ENCODE measurements at places on chromosomes 1 and 21.
A peak's percentile ranks its signal among the peaks of the same experiment; 100 is the strongest.

- DNase-seq, result no peak
These were observed 120.1 kb downstream of the PRDM2 start for GRCh38 chr1:13820055-13820454.

DNA sequence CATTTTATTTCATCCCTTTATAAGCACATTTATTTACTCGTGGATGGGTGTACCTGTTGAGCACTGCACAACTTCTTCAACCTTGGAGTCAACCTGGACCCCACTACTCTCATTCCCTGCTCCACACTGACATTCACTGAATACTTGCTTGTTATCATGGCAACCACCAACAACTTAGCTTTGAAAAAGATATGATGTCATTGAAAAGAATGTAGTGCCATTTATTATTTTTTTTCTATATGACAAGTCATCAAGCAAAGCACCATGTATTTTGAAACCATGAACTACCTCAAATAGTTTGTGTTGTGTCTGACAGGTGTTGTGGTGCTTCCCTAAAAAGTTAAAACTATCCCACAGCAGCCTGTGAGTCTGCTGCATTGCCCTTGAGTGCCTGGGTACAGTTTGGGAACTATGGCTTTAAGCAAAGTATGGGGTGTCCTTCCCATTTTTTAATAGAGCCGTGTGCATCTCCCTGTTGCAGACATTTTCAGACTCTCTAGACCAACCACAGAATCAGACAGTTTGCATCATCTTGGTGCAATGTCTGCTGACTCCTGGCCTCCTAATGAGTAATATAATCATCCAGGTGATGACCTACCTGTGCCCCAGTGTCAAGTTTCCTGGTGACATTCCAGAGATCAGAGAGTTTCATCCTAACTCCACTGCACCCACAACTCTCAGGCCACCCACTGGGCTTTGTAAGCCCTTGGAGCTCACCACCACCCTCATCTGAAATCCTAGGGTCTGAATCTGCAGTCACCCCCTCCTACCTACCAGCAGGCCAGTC lies 339.7 kb upstream of the PROX1 start:
- DNase-seq, result no peak

- no peak for DNase-seq
These were observed 20.7 kb downstream of the FOXO6 start for GRCh38 chr1:41381692-41382479.

GRCh38 chr21:18614303-18614702 lies 210.7 kb upstream of the TMPRSS15 start:
- DNase-seq, result no peak

DNA sequence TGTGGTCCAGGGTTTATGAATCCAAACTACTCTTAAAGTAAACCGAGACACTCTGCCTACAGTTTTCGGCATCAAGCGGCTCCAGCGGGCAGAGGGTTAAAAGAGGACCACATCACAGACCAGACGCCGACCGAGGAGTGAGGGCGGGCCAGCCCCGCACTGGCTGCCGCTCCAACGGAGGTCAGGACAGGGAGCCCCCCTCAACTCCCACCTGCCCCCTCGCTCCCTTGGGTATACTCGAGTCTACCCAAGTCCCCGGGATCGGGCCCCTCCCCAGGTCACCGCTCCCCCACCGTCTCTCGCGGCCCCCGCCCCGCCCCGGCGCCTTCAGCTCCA lies 312 bp downstream of the ARNT start:
- DNase-seq, result no peak

- DNase-seq, result no peak
These were observed 150.0 kb downstream of the CASZ1 start for GRCh38 chr1:10646347-10646861.

GRCh38 chr1:25619101-25619890 lies 2.7 kb downstream of the MAN1C1 start:
- DNase-seq, result peak; percentile 45

DNA sequence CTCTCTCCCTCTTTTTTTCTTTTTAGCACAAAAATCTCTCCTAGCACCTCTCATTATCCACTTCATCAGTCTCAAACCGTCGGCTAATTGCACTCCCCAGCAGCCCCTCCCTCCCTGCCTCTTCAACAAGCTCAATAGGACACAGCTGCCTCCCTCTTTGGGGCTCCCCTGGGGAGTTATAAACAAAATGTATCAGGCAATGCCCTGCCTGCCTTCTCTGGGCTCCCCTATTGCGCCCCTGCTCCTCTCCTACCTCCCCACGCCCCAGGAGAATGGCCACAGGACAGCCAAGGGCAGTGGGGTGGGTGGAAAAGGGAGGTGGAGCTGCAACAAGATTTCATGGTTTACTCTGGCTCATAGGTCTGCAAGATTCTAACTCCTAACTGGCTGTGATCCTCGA lies 147.1 kb upstream of the GRIK3 start:
- no peak for DNase-seq

DNA sequence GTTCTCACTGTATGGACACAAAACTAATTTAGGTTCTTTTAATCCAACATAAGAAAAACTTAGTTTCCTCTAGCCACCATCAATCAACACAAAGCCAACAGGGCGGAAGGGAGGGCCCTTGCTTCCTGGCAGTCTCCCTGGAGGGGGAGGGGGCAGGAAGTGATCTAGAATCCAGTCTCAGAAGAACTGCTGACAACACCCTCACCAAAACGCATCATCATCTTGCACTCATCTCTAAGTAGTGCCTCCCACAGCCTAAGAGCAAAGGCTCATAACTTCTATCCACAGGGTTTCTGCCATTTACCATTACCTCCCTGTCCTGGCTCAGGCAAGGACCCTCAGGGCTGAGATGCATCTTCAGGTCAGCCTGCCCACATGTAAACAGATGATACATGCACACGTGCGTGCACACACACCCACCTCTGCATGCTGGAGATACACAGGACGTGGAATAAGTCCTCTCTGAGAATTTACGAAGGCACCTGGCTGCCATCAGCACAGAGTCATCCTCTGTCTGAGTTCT lies 20.5 kb downstream of the HIVEP3 start:
- peak; percentile 43 for DNase-seq

DNA sequence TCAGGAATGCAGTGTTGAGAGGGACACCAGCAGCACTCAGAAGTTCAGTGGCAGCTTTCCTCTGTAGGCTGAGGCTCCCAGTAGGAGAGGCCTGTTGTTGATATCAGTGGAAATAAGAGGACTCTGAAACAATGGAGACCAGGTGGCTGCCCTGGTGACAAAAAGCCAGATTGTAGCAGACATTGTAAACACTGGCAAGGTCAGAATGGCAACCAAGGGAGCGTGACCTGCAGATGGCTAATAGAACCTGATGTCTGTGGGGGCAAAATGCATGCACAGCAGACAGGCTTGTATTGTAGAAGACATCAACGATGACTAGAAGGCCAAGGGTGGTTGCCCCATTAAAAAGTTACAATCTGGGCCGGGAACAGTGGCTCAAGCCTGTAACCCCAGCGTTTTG lies 53.1 kb upstream of the GPR37L1 start:
- DNase-seq, result no peak

GRCh38 chr1:63545780-63546179 lies 22.5 kb downstream of the EFCAB7 start:
- DNase-seq, result no peak

- DNase-seq, result no peak
These were observed 37.3 kb downstream of the SNRPE start for GRCh38 chr1:203898458-203899352.

DNA sequence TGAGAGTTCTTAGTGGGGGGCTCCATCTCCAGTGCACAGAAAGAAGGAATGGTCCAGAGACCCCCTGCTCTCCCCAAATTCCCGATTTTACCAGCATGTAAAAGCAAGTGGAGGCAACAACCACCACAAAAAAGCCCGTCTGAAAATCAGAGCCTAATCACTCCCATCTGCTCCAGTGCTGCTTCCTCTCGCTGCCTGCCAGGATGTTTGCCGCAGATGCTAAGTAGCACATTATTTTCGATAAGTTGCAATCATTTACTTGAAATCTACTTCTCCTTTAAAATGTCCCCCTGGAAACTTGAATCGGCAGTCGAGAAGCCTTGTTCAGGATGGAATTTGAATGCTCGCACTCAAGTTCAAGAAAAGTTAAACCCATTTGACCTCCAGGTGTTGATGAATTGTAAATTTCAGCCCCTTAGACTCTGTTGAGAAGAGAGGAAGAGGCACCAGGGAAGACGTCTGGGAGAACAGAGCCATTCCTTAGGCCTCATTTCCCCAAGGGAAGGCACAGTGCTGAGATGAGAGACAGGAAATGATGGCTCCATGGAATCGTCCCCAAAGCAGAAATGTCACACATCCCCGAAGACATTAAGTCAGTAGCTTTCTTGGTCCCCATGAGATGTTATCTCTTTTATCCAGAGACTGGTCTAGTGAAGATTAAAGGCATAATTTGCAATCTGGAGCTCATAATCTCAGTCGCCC lies 221.3 kb downstream of the PBX1 start:
- no peak for DNase-seq

DNA sequence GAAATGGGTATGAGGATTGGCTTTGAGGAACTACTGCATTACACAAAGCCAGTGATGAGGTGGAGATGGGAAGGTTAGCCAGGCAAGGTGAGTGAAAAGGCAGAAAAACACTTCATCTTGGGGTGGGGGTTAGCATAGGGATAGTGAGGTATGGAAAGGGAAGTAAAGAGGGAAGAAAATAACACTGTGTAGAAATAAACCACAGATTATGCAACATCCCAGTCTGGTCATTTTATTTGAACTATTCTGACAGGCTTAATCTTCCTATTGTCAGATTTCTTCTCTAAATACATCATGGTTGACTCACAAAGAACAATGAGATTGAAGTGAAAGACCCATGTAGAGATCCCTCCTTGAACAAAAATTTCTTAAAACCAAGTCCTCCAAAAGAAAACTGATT lies 640.2 kb downstream of the PTPRC start:
- DNase-seq, result no peak

- DNase-seq, result no peak
These were observed 205.8 kb downstream of the SLC45A1 start for GRCh38 chr1:8523666-8524206.

GRCh38 chr1:227729881-227730629 lies 5.0 kb downstream of the JMJD4 start:
- DNase-seq, result no peak

DNA sequence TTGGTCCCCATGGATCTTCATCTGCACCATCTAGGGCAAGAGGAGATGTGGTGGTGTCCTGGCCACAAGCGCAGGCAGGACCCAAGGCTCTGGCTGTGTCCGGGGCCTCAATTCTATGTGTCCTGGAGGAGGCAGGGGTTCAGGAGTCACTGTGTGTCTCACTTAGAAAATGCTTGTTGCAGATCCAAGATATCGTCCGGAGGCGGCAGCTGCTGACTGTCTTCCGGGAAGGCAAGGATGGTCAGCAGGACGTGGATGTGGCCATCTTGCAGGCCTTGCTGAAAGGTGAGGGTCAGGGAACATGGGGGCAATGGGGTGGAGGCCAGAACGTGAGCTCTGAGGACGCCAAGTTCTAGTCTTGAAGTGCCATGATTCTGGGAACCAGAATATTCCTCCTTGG lies 29.1 kb downstream of the TRPM2 start:
- DNase-seq, result no peak

GRCh38 chr1:48644905-48645605 lies 131.6 kb downstream of the BEND5 start:
- no peak for DNase-seq

DNA sequence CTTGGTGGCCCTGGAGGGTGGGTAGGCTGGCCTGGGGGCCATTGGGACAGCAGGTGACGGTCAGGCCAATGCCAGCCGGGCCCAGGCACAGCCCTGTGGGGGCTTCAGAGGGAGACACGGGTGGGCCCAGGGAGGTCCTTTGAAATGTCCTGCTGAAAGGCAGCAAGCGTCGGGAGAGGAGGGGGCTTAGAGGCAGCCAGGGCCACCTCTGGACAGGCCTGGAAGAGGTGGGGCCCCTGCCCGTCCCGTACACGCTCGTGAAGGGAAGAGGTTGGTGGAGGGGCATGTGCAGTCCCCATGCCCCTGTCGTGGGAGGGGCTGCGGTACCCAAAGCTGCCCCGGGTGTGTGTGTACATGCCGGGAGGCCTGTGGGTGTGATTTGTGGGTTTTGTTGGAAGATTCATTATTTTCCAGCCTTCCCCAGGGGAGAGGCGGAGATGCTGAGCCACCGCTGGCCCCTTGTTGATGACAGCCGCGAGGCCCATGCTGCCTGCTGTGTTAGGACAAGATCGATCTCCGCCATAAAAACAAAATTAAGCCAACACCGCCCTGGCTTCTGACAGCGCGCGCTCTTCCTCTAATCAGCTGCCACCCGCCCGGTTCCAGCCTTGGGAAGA lies 3.4 kb upstream of the PLCH2 start:
- no peak for DNase-seq

GRCh38 chr1:66285618-66286270 lies 248.2 kb upstream of the SGIP1 start:
- DNase-seq, result no peak

- no peak for DNase-seq
These were observed 151.4 kb downstream of the AMY1C start for GRCh38 chr1:103901072-103901471.

DNA sequence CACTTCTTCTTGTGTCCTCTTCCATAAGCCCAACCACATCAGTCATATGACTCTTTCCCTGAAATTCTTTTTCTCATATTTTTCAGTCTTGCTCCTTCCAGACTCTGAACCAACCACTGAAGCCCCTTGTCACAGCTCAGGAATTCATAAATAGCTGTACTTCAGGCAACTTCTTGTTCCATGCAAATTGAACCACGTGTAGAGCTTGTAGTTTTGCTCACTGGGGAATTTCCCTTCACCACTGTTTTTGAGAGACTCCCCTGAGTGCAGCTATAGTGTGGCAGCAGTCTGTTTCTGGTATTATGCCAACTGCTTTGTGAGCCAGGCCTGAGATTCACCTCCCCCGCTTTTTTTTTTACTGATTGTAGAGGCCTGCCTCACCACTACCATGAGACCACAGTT lies 150.3 kb upstream of the SPAG17 start:
- no peak for DNase-seq

DNA sequence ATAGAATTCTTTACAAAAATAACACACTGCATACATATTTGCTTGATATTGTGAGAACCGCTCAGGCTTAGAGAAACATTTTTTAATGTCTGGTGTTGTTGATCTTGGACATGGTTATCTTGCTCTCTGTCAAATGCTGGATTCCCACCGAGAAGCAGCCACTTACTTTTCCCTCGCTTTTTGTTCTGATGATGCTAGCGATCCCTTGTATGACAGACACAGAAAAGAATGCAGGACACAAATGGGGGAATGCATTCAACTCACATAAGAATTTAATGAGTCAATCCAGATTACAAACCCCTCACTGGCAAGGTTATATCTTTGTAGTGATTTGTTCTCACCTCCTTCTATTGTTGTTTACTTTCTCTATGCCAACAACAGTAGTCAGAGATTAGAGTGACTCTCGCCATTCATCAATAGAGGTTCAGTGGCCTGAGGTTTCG lies 76.8 kb upstream of the AKT3 start:
- DNase-seq, result no peak

DNA sequence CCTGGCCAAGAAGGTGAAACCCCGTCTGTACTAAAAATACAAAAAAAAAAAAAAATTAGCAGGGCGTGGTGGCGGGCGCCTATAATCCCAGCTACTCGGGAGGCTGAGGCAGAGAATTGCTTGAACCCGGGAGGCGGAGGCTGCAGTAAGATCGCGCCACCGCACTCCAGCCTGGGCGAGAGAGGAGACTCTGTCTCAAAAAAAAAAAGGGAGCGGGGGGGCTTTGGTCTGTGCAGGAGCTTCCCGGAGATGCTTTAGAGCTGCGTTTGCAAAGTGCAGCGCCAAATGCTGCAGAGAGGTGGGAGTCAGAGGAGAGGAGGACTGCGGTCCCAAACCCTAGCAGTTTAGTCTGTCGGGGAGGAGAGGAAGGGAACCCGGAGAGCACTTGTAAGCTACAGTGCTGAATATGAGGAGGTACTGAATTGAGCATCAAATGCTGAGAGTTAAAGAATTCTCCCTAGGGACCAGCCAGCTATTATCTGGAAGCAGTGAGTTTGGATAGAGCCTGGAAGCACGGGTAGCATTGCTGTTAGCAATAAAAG lies 569 bp downstream of the FALEC start:
- DNase-seq, result peak; percentile 2
